Naive thymus-derived CD4-positive, alpha-beta T cell (primary cell): ENCODE measurements at places on chromosomes 2 and 18.

DNA sequence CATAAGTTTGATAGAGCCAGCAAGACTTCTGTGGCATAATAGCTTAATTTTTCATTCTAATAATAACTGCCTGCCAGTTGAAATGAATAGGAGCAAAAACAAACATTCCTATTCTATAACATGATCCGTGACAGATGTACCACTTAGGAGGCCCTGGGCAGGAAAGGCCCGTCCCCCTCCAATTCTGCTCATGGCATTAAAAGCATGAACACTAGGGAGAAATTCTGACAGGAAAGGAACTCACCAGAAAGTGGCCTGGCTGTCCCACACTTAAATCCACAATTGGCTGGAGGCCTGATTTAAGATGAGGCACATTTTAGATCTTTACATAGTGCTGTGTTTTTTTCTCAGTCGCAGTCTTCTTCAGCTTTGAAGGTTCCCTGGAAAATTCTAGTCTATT lies 261.9 kb upstream of the ETAA1 start:
- no peak for DNase-seq
- H3K27ac ChIP-seq: no peak overlapping the region
- no peaks in the 10 kb centered on the region for H3K27me3 ChIP-seq
- H3K4me3 ChIP-seq: no peak overlapping the region

GRCh38 chr2:72142570-72143440 lies 4.9 kb downstream of the CYP26B1 start:
- no peak for DNase-seq
- H3K27me3 ChIP-seq: peaks cover 6% of the 10 kb centered on the region
- H3K27ac ChIP-seq: no peak overlapping the region
- H3K4me3 ChIP-seq: no peak overlapping the region

DNA sequence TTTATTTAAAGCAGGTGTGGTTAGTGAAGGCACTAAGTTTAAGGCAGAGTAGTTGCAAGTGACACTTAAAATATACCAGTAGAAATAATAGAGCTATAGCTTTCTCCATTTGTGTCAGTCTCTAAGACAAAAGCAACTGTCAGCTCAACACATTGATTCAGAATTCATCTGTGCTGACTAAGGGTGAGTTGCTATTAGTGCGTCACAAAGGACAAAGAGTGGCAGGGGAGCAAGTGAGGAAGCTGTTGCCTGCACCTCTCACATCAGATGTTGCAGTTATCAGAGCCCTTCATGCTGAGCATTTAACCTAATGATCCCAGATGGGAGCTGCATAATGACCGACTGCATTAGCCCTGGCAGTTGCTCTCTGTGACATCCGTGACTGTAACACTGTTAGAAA lies 138.6 kb downstream of the DTNA start:
- DNase-seq: no peak
- H3K27ac ChIP-seq: no peak overlapping the region

DNA sequence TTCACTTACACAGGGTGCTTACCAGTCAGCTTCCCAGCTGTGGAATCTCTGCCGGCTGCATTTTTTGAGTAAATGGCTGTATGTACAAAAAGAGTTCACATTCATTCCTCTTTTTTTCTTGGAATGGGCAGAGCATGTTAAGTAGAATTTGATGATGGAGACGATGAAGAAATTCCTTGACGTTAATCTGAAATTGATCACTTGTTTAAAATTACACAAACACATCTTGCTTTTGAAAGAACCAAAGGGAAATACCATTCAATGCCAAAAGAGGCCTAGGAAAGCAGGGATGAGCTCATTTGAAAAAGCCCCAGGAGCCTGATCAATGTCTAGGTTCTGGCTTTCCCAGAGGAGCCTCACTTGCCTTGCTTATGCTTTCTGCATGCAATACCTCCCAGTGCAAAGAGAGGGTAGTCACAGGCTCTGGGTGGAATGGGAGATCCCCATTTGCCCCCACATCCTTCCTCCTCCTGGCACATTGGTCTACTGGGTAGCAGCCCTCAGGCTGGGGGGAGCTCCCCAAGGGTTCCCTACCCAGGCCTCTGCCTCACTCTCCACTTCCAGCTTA lies 12.3 kb upstream of the SMAD7 start:
- DNase-seq: no peak
- no peaks in the 10 kb centered on the region for H3K4me1 ChIP-seq
- H3K27ac ChIP-seq: no peak overlapping the region
- no peaks in the 10 kb centered on the region for H3K27me3 ChIP-seq
- H3K36me3 ChIP-seq: no peaks in the 10 kb centered on the region

GRCh38 chr2:62363166-62363565 lies 142.8 kb downstream of the TMEM17 start:
- H3K4me3 ChIP-seq: no peak overlapping the region
- no peak overlapping the region for H3K27ac ChIP-seq
- H3K27me3 ChIP-seq: no peaks in the 10 kb centered on the region
- DNase-seq: no peak

GRCh38 chr2:70514612-70515055 lies 39.0 kb downstream of the TGFA start:
- no peaks in the 10 kb centered on the region for H3K4me1 ChIP-seq
- no peak for DNase-seq
- H3K27me3 ChIP-seq: no peaks in the 10 kb centered on the region
- no peak overlapping the region for H3K4me3 ChIP-seq

GRCh38 chr18:76490670-76491472 lies 4.2 kb downstream of the ZNF516 start:
- peak; percentile 59 for DNase-seq
- H3K27ac ChIP-seq: peak overlapping the region; percentile 66
- no peaks in the 10 kb centered on the region for H3K36me3 ChIP-seq
- no peaks in the 10 kb centered on the region for H3K27me3 ChIP-seq
- peaks cover 9% of the 10 kb centered on the region for H3K4me1 ChIP-seq

DNA sequence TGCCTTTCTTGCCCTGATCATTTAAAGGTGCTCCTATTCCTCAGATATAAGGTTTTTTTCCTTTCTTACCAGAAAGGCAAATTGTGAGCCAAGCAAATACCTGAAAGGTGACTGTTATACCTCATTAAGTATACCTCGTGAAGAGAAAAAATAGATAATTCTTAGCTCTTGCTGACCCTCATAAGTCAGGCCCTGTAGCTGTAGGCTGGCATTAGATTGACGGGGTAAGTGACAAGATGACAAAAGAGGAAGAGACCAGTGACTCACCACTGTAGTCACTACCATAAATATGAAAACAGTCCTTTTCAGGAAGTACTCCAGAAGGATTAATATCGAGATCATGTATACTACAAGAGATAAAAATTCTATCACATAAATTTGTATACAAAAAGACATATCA lies 104.6 kb downstream of the PTPN4 start:
- no peaks in the 10 kb centered on the region for H3K36me3 ChIP-seq
- peaks cover 11% of the 10 kb centered on the region for H3K4me1 ChIP-seq
- DNase-seq: no peak
- H3K27ac ChIP-seq: no peak overlapping the region

DNA sequence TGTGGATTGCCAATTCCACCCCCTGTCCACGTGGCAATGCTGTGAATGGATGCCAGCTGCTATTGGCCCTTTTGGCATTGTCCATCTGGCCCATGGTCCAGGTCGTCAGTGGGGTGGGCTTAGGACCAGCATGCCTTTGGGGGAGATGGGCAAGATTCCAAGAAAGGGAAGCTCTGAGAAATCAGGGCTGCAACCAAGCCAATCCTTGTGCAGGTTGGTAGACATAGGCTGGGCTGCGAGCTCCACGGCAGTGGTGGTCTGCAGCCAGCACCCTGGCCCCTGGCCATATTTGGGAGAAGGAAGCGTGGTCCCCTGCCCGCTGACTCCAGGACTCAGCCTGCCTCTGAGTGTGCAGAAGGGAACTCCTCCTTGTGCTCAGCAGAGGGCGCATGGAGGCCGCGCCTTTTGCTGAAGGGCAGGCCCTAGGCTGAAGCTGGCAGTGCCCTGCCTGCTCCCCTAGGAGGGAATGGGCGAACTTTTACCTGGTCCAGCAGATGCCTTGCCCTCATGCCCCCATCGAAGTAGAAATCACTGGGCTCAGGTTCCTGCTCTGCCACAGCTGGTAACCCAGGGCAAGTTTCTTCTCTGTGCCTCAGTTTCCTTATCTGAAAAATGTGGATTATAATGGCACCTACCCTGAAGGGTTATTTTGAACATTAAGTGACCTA lies 5.4 kb downstream of the SPR start:
- H3K27me3 ChIP-seq: no peaks in the 10 kb centered on the region
- no peak overlapping the region for H3K27ac ChIP-seq
- H3K4me3 ChIP-seq: no peak overlapping the region
- no peaks in the 10 kb centered on the region for H3K4me1 ChIP-seq
- H3K36me3 ChIP-seq: no peaks in the 10 kb centered on the region
- peak; percentile 26 for DNase-seq

DNA sequence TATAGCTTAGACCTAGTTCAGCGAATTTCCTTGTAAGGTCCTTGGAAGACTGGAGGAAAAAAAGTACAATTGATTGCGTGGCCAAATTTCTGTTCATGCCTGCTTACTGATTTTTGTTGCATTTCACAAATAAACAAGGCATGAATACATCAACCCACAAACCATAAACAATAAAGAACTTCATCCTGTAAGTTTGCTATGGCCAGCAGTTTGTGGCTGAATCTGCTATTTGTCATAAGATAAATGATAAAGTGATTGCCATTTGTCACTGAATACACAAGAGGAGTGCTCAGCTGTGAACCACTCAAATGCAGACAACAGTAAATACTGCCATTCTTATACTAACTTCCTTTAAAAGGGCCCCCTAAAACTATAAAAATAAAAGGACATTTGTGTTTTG lies 259.5 kb downstream of the CCDC178 start:
- no peak for DNase-seq
- H3K27ac ChIP-seq: no peak overlapping the region
- H3K27me3 ChIP-seq: no peaks in the 10 kb centered on the region
- H3K4me1 ChIP-seq: no peaks in the 10 kb centered on the region
- H3K4me3 ChIP-seq: no peak overlapping the region
- H3K36me3 ChIP-seq: no peaks in the 10 kb centered on the region

DNA sequence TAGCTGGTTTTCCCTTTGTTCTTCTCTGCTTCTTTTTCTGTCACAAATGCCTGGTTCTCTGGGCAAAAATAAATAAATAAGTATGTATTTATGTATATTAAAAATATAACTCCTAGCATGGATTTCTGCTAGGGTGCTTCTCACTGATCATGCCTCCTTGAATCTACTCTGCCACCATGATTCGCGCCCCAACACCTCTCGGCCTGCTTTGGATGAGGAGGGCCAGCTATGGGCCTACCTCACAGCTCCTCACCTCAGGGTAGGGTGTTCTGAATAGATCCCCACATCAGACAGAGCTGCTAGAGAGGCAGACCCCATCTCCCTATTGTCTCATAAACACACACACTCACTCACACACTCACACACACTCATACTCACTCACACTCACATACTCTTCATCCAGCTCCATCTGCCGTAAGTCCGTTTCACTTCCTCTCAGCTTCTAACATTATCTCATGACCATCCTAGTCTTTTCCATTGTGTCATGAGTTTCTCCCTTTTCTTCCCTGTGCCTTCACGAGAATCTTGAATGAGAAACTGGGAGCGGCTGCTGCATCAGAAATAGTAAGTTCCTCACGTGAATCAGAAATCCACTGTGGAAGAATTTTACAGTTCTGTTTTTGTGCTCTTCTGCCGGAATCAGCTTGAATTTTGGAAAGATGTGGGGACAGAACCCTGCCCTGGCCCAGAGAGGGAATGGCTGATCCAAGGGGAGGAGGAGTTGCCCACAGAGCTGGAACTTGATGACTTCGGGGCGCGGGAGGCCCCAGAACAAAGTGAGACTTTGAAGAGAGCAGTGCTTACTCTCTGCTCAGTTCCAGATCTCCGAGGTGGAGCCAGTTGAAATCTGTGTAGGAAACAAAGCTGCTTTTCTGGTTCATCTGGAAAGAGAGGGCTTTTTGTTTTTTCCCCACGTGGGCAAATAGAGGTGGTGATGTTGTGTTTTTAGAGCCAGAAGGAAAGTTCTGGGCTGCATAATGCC lies 20.9 kb downstream of the ANXA4 start:
- H3K4me1 ChIP-seq: no peaks in the 10 kb centered on the region
- H3K36me3 ChIP-seq: no peaks in the 10 kb centered on the region

GRCh38 chr18:7958897-7959146 lies 391.7 kb downstream of the PTPRM start:
- H3K4me1 ChIP-seq: no peaks in the 10 kb centered on the region
- no peak overlapping the region for H3K27ac ChIP-seq
- no peak overlapping the region for H3K4me3 ChIP-seq

DNA sequence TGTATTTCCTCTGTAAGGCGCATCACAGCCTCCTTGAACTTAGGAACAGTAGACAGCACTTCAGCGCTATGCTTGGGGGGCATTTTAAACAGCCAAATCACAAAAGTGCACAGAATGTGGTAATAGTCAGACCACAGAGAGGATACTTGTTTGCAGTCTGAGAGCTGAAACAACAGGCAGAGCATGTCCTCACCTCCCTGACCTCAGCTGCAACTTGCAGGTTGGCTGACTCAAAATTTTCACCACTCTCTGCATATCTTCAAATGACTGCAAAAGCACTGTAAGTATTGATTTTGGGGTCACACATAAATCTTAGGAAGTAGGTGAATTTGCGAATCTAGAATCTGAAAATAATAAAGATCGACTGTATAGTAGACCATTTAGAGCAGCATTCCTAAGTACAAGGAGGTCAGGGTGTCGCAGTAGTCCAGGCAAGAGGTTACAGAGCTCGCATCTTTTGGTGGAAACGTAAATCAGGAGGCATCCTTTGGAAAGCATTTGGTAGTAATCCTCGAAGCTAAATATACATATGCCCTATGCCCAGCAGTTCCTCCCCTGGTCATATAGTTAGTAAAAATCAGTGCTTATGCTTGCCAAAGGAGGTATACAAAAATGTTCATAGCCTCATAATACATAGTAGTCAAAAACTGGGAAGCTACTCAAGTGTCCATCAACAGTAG lies 108.2 kb upstream of the MYCN start:
- H3K27ac ChIP-seq: no peak overlapping the region
- no peaks in the 10 kb centered on the region for H3K27me3 ChIP-seq
- H3K4me1 ChIP-seq: no peaks in the 10 kb centered on the region

- peaks cover 3% of the 10 kb centered on the region for H3K4me1 ChIP-seq
- peak overlapping the region; percentile 81 for H3K4me3 ChIP-seq
- H3K27me3 ChIP-seq: no peaks in the 10 kb centered on the region
- peak overlapping the region; percentile 86 for H3K27ac ChIP-seq
- DNase-seq: no peak
- no peaks in the 10 kb centered on the region for H3K36me3 ChIP-seq
Observed at GRCh38 chr18:59359576-59359952, 499 bp upstream of the LMAN1 start.

DNA sequence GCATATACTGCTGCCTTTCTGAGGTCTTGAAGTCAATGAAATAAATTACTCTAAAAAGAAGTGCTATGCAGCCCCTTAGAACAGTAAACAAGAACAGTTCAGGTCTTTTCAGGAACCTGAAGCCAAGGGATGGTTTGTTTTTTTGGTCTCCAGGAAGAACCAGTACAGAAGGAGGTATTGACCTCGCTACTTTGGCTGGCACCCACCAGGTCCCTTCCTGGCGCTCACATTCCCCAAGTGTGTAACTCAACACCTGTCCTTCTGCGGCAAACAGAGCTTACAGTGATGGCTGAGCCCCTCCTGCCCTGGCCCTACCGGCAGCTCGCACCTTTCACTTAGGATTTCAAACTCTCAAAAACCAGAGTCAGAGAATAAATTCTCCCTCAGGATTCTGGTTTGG lies 51.9 kb downstream of the SETBP1 start:
- no peaks in the 10 kb centered on the region for H3K36me3 ChIP-seq
- no peak overlapping the region for H3K27ac ChIP-seq
- DNase-seq: no peak
- no peaks in the 10 kb centered on the region for H3K27me3 ChIP-seq
- H3K4me3 ChIP-seq: no peak overlapping the region

- H3K27ac ChIP-seq: no peak overlapping the region
- peaks cover 8% of the 10 kb centered on the region for H3K4me1 ChIP-seq
- H3K4me3 ChIP-seq: no peak overlapping the region
- H3K36me3 ChIP-seq: peaks cover 76% of the 10 kb centered on the region
- DNase-seq: peak; percentile 67
Observed at GRCh38 chr2:118003396-118003824, 10.5 kb downstream of the CCDC93 start.
